ENCODE measurements at places on chromosomes 13 and 19.

DNA sequence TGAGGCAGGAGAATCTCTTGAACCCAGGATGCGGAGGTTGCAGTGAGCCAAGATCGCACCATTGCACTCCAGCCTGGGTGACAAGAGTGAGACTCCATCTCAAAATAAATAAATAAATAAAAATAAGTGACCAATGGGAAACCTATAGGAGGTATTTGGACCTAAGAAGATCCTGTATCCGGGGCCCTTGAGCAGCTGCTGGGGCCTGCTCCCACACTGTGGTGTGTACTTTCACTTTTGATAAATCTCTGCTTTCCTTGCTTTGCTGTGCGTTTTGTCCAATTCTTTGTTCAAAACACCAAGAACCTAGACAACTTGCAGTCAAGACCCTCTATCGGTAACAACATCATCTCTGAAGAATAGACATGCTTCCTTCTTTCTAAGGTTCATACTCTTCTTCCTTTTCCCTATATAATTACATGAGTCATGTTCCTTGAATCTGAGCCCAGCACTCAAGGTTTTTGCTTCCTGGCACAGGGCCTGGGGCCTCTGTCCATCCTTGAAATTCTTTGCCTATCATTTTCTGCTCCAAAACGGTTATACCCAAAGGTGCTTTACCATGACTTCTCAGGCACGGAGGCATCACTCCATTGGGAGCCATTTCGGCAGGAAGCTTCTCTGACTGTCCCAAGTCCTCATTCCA lies 14.2 kb upstream of the PNMA8C start:
- H3K4me3 ChIP-seq, result no peak overlapping the region
- peak overlapping the region; percentile 4 for H3K27ac ChIP-seq
- H3K4me1 ChIP-seq, result peaks cover 4% of the 10 kb centered on the region
- no peaks in the 10 kb centered on the region for H3K36me3 ChIP-seq
- no peak for DNase-seq

GRCh38 chr13:113930671-113931637 lies 42.9 kb downstream of the C13orf46 start:
- no peak overlapping the region for H3K27ac ChIP-seq
- DNase-seq, result no peak
- H3K4me3 ChIP-seq, result no peak overlapping the region
- H3K4me1 ChIP-seq, result peaks cover 24% of the 10 kb centered on the region
- no peaks in the 10 kb centered on the region for H3K36me3 ChIP-seq

GRCh38 chr13:91249861-91250260 lies 97.6 kb upstream of the MIR17HG start:
- no peaks in the 10 kb centered on the region for H3K4me1 ChIP-seq
- H3K27ac ChIP-seq, result no peak overlapping the region
- no peak overlapping the region for H3K4me3 ChIP-seq
- no peaks in the 10 kb centered on the region for H3K36me3 ChIP-seq
- H3K27me3 ChIP-seq, result no peaks in the 10 kb centered on the region

DNA sequence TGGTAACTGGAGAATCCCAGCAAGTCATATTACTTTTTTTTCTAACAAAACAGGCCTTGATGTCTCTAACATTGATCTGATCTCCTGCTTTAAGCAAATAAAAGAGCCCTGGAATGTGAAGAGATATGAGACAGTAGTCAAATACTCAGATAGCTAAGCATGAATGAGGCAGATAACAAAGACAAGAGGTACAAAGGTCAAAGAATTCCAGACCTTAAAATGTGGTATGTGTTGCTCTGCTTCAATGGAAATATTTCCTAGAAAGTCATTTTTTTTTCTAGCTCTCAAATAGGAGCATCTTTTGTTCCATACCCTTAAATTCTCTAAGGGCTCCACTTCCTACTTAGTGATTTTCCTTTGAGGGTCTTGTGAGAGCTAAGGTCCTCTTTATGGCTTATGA lies 54.6 kb downstream of the ZNF254 start:
- no peak overlapping the region for H3K4me3 ChIP-seq
- no peaks in the 10 kb centered on the region for H3K27me3 ChIP-seq
- no peak overlapping the region for H3K27ac ChIP-seq
- H3K36me3 ChIP-seq, result peaks cover 9% of the 10 kb centered on the region

- H3K27me3 ChIP-seq, result no peaks in the 10 kb centered on the region
- 0 out of 2 replicates have a peak, but pooled peaks cover 2% of the 10 kb centered on the region for H3K4me1 ChIP-seq
- H3K36me3 ChIP-seq, result 0 out of 2 replicates have a peak, but pooled peaks cover 6% of the 10 kb centered on the region
- DNase-seq, result no peak
Observed at GRCh38 chr13:41588899-41589298, 131.5 kb downstream of the RGCC start.

DNA sequence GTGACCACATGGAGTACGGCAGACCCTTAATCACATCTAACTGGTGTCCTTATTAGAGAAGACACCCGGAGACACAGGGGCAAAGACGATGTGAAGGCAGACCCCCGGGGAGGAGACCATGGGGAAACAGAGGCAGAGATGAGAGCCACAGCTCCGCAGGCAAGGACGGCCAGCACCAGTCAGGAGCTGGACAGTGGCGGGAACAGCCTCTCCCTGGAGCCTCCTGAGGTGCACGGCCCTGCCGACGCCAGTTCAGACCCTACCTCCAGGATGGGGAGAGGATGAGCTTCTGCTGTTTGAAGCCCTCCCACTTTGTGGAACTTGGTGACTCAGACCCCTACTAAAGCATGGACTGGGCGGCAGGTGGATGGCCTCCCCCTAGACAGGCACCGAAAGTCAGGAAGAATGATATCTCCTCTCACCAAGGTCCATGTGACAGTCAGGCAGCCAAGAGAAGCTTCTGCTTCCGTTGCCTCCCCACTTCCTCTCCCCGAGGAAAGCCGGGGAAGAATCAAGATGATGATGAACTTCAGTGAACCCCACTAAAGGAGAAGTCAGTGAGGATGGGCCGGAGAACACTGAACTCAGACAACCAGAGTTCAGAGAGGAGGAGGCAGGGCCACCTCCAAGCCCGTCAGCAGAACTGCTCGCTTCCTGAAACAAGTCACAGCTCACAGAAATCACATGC lies 25.4 kb downstream of the RAB20 start:
- no peaks in the 10 kb centered on the region for H3K36me3 ChIP-seq
- H3K4me3 ChIP-seq, result no peak overlapping the region
- no peaks in the 10 kb centered on the region for H3K27me3 ChIP-seq
- peaks cover 9% of the 10 kb centered on the region for H3K4me1 ChIP-seq
- no peak overlapping the region for H3K27ac ChIP-seq
- no peak for DNase-seq

GRCh38 chr13:19587635-19588300 lies 26.4 kb upstream of the TPTE2 start:
- H3K36me3 ChIP-seq, result no peaks in the 10 kb centered on the region
- peak; percentile 79 for DNase-seq
- peaks cover 11% of the 10 kb centered on the region for H3K4me1 ChIP-seq
- H3K27me3 ChIP-seq, result no peaks in the 10 kb centered on the region
- peak overlapping the region; percentile 56 for H3K4me3 ChIP-seq

- H3K36me3 ChIP-seq, result no peaks in the 10 kb centered on the region
- no peak overlapping the region for H3K4me3 ChIP-seq
- DNase-seq, result no peak
- no peak overlapping the region for H3K27ac ChIP-seq
- no peaks in the 10 kb centered on the region for H3K27me3 ChIP-seq
- no peaks in the 10 kb centered on the region for H3K4me1 ChIP-seq
Observed at GRCh38 chr13:46213242-46213641, 1.5 kb downstream of the LRRC63 start.

- no peak overlapping the region for H3K27ac ChIP-seq
- H3K4me1 ChIP-seq, result no peaks in the 10 kb centered on the region
- DNase-seq, result no peak
- H3K36me3 ChIP-seq, result no peaks in the 10 kb centered on the region
- H3K4me3 ChIP-seq, result no peak overlapping the region
- H3K27me3 ChIP-seq, result no peaks in the 10 kb centered on the region
Observed at GRCh38 chr13:76889254-76889653, 3.0 kb upstream of the KCTD12 start.

DNA sequence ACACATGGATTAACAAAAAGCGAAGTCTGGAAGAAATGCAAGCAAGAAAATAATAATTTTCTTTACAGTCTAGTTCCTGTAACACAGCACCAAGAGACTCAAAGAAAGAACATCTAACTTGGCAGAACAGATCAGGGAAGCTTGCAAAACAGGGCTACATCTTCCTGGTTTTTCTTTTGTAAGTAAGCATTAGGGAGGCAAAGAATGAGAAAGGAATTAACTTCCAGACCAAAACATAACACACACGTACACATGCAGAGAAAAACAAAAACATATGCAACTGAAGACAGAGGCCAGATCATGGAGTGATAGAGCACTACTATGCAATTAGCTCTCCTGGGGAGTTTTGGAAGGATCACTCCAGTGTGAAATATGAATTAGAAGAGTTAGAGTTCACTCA lies 120.5 kb downstream of the DIAPH3 start:
- no peaks in the 10 kb centered on the region for H3K4me1 ChIP-seq
- no peak overlapping the region for H3K27ac ChIP-seq
- H3K27me3 ChIP-seq, result no peaks in the 10 kb centered on the region
- no peak overlapping the region for H3K4me3 ChIP-seq
- DNase-seq, result no peak

DNA sequence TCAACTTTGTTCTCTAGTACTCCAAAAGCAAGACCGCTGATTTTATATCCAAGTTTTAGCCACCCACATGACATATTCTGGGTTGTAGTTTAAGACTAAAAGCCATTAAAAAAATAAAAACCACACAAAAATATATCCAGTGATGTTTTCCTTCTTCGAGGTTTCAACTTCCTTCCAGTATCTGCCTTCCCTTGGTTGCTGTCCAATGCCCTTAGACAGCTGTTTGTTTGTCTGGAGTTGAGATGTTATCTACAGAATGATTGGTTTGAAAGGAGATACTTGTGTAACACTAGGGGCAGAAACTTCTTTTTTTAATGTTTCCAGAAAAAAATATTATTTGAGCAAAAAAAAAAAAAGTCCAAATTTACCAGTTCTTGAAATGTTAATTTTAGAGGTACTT lies 591.5 kb upstream of the PCDH9 start:
- H3K4me3 ChIP-seq, result peak overlapping the region; percentile 40
- no peaks in the 10 kb centered on the region for H3K27me3 ChIP-seq
- peak overlapping the region; percentile 64 for H3K27ac ChIP-seq
- H3K36me3 ChIP-seq, result no peaks in the 10 kb centered on the region
- peak; percentile 39 for DNase-seq
- peaks cover 7% of the 10 kb centered on the region for H3K4me1 ChIP-seq

DNA sequence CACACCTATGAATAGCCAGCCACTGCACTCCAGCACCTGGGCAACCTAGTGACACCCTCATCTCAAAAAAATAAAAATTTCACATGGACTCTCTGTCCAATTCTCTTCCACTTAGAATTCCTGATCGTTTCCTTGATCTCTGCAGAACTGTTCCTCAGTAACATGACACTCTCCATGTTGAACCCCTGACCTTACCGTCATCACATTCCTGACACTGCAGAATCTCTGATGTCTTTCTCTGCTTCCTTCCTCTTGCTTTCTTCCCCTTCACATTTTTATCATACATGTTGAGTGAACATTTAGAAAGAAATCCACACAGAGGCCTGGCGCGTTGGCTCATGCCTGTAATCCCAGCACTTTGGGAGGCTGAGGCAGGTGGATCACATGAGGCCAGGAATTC lies 15.0 kb downstream of the ZNF114 start:
- no peaks in the 10 kb centered on the region for H3K4me1 ChIP-seq
- no peak overlapping the region for H3K4me3 ChIP-seq
- no peaks in the 10 kb centered on the region for H3K27me3 ChIP-seq
- H3K27ac ChIP-seq, result no peak overlapping the region

DNA sequence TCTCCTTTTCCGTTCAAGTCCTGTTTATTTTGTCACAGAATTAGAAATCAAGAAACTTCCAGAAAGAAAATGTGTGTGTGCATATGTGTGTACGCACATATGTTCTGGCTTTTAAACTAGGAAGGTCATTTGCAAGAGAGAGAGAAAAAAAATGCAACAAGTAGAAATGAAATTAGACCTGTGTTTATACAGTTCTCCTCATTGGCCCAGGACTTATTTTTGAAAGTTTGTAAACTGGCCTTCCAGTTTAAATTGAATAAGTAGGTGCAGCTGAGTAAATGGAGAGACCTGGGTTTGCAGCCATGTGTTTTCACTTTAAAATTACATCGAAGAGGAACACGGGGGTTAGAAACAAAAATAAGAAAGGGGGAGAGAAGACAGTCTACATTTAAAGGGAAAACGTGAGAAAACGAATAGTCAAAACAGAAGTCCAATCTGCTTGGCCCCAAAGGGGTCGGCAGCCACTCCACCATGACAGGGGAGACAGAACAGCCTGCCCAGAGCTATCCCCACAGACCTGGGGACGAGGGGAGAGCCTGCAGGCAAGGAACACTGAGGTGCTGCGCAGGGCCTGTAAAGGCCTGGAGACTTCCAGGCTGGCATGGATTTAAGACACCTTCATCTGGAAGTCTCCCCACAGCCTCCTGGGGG lies 216.8 kb upstream of the MAB21L1 start:
- H3K27me3 ChIP-seq, result no peaks in the 10 kb centered on the region
- H3K4me3 ChIP-seq, result no peak overlapping the region
- no peak overlapping the region for H3K27ac ChIP-seq
- peaks cover 4% of the 10 kb centered on the region for H3K4me1 ChIP-seq

GRCh38 chr13:27293873-27294515 lies 23.4 kb downstream of the RASL11A start:
- no peak overlapping the region for H3K4me3 ChIP-seq
- H3K36me3 ChIP-seq, result no peaks in the 10 kb centered on the region
- H3K4me1 ChIP-seq, result no peaks in the 10 kb centered on the region
- H3K27me3 ChIP-seq, result peaks cover 40% of the 10 kb centered on the region

GRCh38 chr13:23399347-23399746 lies 34.2 kb downstream of the SACS start:
- H3K36me3 ChIP-seq, result no peaks in the 10 kb centered on the region
- DNase-seq, result no peak
- no peaks in the 10 kb centered on the region for H3K27me3 ChIP-seq
- no peak overlapping the region for H3K27ac ChIP-seq
- H3K4me3 ChIP-seq, result no peak overlapping the region
- H3K4me1 ChIP-seq, result no peaks in the 10 kb centered on the region

DNA sequence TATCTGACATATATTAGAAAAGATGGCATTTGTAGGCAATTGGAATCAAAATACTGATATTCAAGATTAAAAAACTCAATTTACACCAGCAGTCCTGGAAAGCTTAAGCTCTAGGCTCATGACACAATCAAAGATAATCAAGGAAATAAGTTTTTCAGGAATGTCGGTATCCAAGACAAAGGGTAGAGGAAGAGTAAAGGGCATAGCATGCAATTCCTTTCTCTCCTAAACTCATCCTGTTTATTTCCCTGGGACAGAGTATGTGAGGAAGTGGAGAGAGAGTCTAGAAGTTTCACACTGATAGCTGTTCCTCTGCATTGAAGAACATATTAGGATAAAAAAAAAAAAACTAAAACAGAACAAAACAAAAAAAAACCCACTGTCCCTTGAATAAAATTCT lies 2452.1 kb downstream of the PCDH9 start:
- no peak overlapping the region for H3K4me3 ChIP-seq
- H3K4me1 ChIP-seq, result no peaks in the 10 kb centered on the region
- no peaks in the 10 kb centered on the region for H3K36me3 ChIP-seq
- DNase-seq, result no peak
- no peaks in the 10 kb centered on the region for H3K27me3 ChIP-seq

DNA sequence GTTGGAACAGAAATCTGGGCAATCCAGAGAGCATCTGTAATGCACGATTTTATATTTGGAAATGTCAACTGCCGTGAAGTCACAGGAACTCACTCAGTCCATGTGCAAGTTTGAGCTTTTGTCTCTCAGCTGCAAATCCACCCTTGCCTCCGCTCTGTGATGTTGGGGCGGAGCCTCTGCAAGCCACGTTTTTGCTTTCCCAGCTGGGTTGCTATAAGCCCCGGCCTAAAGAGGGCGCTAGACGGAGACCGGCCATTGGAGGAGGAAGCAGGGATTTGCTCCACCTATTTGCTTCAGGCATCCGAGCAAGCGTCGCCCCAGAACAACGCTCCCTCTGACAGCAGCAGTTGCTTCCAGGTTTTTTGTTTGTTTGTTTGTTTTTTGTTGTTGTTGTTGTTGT lies 56.2 kb downstream of the TRPM4 start:
- DNase-seq, result no peak
- H3K27me3 ChIP-seq, result no peaks in the 10 kb centered on the region
